Omental fat pad (tissue), 4 donors: ENCODE measurements at places on chromosomes 3 and 15.

DNA sequence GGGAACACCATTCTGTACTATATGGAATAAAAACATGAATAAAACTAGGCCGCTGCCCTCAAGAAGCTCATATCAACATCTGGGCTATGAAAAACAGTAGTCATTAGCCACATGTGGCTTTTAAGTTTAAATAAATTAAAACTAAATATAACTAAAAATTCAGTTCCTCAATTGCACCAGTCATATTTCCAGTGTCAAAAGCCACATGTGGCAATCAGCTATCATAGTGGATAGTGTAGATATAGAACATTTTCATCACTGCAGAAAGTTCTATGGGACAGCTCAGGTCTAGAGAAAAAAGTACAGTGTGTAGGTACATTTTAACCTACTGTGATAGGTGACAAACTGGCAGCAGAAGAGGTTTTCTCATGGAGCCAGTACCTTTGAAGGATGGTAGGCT is 261.4 kb downstream of the FOXP1 start:
- DNase-seq = no peak

- no peak for DNase-seq
Observed at GRCh38 chr15:41020829-41021228, 67.6 kb downstream of the CHAC1 start.

DNA sequence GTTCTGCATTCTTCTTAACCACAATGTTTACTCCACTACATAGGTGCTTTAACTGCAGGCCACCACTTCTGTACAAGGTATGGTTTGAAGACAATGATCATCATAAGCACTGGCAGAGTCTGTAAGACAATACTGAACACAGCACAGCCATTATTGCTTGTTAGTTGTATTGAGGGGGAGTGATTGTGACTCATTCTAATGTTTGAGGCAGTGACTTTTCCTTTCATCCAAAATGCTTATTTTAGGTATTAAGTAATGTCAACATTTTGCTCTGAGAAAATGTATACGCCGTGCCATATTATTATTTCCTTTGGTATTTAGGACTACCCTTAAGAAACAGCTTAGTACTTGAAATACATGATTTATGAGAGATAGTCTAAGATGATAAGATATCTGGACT is 618.2 kb upstream of the ZNF717 start:
- DNase-seq = no peak

- DNase-seq = no peak
Observed at GRCh38 chr15:58952751-58953150, 19.3 kb upstream of the SLTM start.

DNA sequence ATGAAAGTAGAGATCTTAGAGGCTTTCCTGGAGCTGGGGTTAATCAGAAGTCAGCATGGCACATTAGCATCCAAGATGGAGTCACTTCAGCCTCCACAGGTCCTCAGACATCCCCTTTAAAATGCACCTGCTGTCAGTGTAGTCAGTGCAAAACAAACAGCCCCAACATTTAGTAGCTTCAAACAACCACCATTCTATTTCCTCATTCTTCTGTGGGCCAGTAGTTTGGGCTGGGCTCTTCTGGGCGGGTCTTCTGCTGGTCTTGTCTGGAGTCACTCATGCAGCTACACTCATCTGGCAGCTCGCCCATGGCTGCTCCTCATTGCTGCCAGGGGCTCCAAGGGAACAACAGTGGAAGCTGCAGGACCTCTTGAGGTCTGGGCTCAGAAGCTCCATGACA is 99.9 kb downstream of the TLE3 start:
- no peak for DNase-seq
